ENCODE measurements at places on chromosomes 3 and 15. TPM values are rescaled to one million over a fixed set of nuclear protein-coding genes. Genes with fewer than 3 reads are reported as not detected.
A peak's percentile ranks its signal among the peaks of the same experiment; 100 is the strongest.

- no peak for DNase-seq
Measured at GRCh38 chr15:65384505-65384894, 6.7 kb upstream of the IGDCC3 start.

DNA sequence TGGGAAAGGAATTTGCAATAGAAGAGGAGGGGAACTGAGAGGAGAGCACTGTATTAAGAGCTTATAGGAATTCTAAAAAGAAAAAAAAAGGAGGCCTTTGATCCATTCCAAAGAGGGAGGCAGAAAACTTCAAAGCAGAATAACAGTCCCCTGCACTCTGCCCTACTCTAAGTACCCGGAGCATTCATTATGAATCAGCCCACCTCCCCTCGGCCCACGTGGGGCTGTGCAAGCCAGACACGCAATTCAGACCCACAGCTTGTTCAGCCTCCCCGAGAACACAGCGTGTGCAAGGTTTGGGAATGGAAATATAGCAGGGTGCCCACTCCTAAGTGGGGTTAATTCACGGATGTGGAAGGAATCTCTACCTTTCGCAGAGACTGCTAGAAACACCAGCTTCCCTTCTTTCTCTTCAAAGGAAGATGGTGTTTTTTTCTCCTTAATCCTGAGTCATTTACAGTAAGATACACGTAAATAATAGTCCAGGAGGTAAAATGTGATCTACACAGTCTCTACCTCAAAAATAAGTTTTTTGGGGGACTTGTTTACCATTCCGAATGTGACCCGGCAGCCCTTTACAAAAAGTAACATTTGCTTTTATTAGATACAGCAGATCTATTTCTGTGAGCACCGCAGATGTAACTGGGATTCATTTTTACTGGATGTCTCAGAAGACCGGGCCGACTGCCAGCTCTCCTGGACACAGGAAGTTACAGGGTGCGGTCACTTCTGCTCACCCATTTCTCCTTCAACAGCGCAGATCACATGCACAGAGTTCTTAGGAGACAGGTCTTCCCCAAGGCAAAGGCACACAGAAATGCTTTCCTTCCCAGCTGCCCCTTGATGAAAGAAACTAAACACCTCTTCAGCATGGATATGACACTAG, 768.5 kb upstream of the CFAP20DC start:
- peak; percentile 55 for DNase-seq

DNA sequence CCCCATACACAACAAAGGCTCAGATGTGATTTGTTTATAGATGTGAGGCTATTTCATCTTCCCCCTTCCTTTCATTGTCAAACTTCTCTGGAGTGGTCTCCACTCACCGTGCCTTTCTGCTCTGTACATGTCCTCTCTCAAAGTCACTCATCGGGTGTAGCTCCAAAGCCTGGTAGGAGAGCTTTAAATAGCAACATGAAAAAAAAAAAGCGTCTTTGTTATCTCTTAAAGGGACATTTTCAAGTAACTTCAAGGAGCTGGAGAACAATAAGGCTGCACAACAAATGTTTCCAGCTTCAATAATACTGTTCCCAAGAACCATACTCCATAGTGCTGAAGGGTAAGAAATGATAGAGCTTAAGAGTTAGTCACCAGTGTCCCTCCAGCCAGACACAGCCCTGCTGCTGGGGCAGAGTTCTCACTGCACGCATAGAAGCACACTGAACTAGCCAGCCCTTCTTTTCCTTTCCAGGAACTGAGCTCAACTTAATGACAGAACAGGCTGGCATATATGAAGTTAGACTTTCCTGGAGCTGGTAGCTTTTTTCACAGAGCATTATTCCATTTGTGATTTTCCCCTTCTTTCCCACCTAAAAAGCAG, 8.1 kb downstream of the FBXO40 start:
- DNase-seq, result no peak

DNA sequence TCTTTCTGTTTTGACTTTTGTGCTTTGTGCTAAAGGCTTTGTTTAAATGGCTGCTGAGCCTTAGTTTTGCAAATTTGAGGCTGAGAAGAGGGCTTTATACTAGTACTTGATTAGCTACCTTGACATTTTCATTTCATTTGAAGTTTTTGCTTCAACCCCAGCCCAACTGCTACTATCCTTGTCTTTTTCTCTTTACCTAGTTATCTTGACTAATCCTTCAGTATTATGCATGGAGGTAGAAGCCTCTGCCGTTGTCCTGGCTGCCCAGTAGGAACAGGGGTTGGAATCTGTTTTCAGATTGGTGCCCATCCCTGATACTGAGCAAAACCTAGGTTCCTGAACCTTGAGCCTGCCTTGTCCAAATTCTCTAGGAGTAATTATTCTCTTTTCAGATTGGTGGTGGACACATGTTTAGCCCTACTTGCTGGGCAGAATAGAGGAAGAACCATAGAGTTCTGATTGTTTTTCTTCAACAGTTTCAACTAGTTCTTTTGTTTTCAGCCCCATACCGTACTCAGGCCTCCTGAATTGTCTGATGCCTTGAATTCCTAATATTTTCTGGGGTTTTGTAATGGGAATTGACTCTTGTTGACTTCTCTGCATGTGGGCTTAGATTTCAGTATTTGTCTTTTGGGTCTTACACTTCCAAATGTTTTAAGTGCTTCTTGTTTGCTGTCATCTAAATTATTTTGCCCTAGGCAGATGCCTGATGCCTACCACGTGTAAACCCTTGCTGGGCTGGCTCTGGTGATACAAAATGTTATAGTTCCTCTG, 143.2 kb downstream of the DOCK3 start:
- no peak for DNase-seq

- no peak for DNase-seq
Measured at GRCh38 chr15:33994005-33994615, 25.8 kb downstream of the CHRM5 start.

GRCh38 chr3:157120071-157120892, 39.7 kb downstream of the CCNL1 start:
- DNase-seq, result no peak

- DNase-seq, result no peak
Measured at GRCh38 chr3:105812194-105812586, 56.6 kb downstream of the CBLB start.

DNA sequence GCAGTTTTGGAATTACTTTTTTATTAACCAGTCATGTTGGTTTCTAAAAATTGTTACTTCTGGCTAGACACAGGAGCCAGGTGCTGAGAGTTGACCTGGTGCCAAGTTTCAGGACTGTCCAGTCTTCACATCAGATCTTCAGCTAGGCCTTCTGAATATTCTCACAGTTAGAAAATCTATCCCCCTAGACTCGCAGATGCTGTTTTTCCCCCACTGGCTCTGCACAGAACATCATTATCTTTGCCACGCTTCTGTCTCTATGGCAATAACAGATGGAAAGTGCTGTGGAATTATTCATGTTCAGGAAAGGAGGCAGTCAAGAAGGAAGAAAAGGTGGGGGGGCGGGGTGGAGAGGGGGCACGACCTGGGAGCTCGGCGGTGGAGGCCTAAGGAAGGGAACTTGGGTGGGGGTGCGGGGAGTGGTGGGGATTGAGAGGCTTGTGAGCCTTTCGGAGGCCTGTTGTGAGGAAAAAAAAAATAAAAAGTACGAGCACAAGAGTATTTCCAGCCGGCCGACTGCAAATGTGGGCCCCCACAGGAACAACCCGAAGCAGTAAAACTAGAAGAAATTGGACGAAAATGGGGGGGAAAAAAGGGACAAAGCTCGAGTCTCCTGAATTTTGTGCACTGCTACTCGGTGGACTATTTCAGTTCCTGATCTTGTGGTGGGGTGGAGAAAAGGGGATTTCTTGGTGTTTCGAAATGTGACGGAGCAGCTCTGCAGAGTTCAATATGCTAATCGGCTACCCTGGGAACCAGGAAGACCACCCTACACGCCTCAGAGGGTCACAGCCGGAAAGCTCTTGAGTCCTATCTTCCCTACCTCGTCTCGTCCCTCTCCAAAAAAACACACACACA, 1.5 kb upstream of the SKIL start:
- DNase-seq, result peak; percentile 46

DNA sequence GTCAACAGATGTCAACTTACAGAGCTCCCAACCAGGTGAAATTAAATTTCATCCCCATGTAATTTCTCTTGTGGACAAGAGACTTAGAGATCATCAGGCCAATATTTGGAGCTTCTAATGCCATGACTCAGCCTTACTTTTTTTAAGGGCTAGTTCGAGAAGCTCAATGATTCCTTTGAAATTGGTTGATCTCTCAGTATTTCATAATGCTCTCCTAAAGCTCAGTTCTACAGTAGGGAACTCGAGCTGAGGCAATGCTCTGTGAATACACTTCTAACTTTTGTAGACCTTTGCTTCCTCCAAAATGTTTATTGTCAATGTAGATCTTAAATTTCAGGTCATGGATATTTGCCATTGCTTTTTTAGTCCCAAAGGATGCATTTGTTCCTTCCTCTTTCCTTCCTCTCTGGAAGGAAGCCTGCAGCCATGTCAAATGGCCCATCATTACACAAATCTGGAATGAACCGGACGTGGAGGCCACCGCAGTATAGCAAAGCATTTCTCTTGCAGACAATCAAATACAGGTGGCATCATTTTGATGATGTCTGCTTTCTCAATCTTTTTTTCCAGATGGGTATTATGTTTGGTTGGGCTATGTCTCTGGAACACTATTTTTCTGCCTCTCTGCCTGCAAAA, 28.3 kb downstream of the STARD5 start:
- no peak for DNase-seq

- DNase-seq, result no peak
Measured at GRCh38 chr3:71584394-71585011, 975 bp upstream of the FOXP1 start.

DNA sequence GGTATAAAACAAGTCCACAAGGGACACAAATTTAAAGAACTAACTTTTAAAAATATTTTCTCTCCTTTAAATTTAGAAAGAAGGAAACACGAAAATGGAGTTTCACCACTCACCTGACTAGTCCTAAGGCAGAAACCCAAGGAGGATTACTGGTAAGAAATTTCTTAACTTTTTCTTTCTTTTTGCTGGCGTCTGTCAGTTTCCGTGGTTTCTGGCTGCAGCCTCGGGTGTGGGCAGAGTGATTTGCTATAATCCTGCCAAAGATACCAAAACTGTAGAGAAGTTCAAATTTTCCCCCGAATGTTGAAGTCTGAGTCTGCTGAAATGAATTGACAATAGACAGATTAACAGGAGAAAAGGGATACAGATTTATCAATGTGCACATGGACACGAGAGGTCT, 843.6 kb upstream of the ALCAM start:
- no peak for DNase-seq

GRCh38 chr3:53815067-53815466, 31.2 kb downstream of the CHDH start:
- DNase-seq, result no peak

- DNase-seq, result no peak
Measured at GRCh38 chr3:126121632-126122031, 37.7 kb upstream of the SLC41A3 start.

GRCh38 chr3:138465925-138466324, 31.5 kb downstream of the ESYT3 start:
- no peak for DNase-seq

DNA sequence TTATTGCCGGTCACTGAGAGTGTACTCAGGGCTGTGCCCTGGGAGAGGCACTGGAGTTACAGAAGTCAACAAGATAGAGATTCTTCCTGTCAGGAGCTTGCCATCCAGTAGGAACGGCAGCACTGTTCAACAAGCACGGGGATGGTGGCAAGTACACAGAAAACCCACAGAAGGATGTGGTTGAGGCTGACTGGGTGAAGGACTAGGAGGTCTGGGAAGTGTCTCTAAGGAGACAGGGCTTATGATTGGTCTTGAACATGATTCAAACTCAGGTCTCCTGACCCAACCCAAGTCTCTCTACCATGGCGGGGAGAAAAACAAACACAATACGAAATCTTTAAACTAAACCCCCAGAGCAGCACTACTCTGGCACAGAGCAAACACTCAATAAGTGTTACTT, 37.6 kb downstream of the ERICH6 start:
- no peak for DNase-seq

DNA sequence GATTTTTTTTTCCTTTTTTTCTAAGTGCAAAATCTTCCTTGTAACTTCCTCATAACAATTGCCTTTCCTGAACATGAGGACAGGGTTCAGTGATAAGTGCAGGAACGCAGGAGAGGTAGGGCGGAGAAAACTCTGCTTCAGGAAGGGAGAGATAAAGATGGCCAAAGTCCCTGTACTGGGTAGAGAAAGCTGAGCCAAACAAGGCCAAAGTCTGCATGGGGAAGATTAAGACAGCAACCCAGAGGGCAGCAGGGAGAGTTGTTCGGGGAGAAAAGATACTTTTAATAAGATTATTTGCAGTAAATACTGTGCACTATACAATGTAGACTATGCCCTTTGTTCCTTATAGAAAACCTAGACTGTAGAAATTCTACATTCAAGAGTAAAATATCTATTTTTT, 55.4 kb upstream of the LRRFIP2 start:
- no peak for DNase-seq

DNA sequence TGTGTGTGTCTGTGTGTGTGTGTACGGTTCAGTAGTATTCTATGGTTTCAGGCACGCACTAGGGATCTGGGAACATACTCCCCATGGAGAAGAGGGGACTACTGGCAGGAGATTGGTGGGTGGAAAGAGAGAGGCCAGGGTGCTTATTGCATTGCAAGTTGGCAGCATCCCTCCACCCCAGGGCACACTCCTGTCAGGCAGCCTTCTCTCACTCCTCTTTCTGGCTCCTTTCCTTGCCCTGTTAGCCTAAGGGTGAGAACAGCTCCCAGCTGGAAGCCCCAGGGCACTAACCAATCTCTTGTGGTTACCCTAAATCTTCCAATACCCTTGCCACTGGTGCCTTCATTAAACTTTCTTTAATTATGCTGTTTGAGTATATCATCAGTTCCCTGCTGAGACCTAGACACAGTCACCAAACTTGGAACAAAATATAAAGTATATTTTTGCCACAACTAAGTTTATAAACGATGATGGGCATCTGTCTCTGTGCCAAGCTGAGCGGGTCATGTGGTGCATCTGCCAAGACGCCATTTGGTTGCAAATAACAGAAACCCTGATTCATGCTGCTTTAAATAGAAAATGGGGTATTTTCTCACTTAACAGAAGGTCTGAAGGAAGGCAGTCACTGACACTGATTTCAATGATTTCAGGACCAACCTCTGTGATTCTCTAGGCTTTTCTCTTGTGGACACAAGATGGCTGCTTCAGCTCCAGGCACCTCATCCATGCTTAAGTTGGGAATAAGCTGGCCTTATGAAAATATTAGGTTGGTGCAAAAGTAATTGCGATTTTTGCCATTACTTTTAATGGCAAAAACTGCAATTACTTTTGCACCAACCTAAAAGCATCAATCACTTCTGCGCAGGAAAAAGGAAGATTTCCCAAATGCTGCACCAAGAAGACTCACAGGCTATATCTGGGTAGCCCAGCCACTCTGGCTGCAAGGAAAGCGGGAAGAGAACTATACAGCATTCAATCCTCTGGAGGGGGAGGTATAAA, 476.9 kb upstream of the PROK2 start:
- no peak for DNase-seq

The ATP13A5 gene
- polyA plus RNA-seq, result 0.63 TPM

The RASGRF1 gene
- 0.13 TPM for polyA plus RNA-seq

The ZPLD1 gene
- polyA plus RNA-seq, result not detected

The FBXL22 gene
- polyA plus RNA-seq, result 33.6 TPM

The CCR8 gene
- not detected for polyA plus RNA-seq

The CHRM5 gene
- not detected for polyA plus RNA-seq

The ZNF80 gene
- not detected for polyA plus RNA-seq

The TMEM212 gene
- 0.11 TPM for polyA plus RNA-seq

The KBTBD13 gene
- polyA plus RNA-seq, result 2.0 TPM

The GOLGA6B gene
- 0.75 TPM for polyA plus RNA-seq

Data from forelimb muscle (tissue), 1 donor.